ENCODE measurements at places on chromosomes 3 and 15. TPM values are rescaled to one million over a fixed set of nuclear protein-coding genes. Genes with fewer than 3 reads are reported as not detected.

DNA sequence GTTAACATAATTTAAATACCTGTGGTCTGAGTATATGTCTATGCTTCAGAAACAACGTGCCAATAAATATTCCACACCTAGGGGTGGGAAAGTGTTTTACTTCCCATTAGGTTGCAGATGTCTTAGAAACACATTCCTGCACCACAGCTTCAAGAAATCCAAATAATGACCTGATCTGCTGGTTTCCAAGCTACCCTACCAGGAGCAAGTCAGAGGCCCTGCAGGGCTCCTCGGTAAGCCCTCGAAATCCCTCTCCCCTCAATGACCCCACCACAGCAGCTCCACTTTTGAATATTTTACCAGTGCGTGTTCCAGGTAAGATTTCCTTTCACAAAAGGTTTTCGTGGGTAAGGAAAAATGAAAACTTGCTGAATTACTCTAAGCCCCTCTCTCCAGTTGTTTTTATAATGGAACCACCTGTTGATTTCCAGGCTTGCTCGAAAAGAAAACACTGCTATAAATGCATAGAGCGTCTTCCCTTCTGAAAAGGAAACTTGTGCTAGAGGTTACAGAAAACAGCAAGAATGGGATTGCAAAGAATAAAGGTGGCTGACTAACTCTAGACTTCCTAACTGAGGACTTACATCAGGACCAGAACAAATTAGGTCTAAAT lies 12.6 kb downstream of the IL12A start:
- no peaks in the 10 kb centered on the region for H3K36me3 ChIP-seq
- H3K27ac ChIP-seq: no peak overlapping the region
- no peaks in the 10 kb centered on the region for H3K4me1 ChIP-seq

- H3K4me3 ChIP-seq: no peak overlapping the region
- H3K27ac ChIP-seq: no peak overlapping the region
- peaks cover 33% of the 10 kb centered on the region for H3K36me3 ChIP-seq
These were observed 10.3 kb downstream of the CHP1 start for GRCh38 chr15:41241221-41241964.

DNA sequence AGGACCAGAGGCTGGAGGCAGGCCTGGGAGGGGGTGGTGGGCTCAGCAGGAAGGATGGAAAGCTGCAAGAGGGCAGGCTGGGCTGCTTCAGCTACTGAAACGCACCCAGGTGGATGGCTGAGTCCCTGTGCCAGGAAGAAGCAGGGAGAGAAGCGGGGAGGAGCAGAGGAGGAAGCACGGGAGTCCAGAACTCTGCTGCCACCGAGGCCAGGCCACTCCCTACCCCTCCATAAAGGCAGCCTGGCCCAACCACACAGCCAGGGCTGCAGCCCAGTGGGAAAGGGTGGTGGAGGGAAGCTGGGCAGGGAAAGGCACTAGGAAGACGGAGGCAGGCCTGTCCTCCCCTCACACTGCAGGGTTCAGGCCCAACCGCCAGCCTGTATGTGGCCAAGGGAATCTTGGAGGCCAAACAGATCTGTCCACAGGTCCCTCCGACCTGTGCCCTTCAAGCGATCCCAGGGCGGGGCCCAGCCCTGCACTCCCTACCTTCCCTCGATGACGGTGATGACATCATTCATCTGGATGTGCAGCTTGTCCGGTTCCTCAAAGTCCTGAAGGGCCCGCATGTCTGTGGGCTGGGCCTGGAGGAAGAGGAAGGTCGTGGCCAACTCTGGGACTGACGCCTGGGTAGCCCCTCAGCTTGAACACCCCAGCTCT lies 30.5 kb downstream of the TNK2 start:
- H3K36me3 ChIP-seq: peaks cover 36% of the 10 kb centered on the region
- H3K27ac ChIP-seq: no peak overlapping the region
- DNase-seq: no peak
- H3K4me3 ChIP-seq: no peak overlapping the region

DNA sequence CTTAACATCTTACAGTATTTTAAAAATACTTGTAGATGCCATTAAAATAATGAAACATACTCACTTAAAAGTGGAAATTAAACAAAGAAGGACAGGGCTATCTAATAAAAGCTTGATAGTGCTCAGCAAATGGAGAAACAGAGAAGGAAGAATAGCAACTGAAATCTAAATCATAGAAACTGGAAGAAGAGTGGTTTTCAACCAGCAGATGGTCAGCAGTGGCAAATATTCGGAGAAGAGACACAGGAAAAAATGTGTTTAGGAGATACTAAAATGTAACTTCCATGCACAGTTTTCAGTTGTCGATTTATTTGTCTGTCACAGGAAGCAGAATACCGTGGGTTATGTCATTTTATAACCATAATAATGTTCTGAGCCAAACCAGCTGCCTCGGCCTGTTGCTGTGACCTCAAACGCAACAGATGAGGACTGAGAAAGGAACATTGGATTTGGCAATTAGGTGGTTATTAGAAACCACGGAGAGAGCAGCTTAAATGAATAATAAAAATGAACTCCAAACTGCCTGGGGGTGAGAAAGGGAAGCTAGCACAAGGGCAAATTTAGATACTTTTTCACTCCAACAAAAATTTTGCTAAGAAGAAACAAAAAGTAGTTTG lies 246.6 kb upstream of the KCNMB2 start:
- H3K4me3 ChIP-seq: no peak overlapping the region
- H3K27ac ChIP-seq: no peak overlapping the region
- DNase-seq: no peak

ESYT3 gene
- total RNA-seq: 66.4 TPM

DNA sequence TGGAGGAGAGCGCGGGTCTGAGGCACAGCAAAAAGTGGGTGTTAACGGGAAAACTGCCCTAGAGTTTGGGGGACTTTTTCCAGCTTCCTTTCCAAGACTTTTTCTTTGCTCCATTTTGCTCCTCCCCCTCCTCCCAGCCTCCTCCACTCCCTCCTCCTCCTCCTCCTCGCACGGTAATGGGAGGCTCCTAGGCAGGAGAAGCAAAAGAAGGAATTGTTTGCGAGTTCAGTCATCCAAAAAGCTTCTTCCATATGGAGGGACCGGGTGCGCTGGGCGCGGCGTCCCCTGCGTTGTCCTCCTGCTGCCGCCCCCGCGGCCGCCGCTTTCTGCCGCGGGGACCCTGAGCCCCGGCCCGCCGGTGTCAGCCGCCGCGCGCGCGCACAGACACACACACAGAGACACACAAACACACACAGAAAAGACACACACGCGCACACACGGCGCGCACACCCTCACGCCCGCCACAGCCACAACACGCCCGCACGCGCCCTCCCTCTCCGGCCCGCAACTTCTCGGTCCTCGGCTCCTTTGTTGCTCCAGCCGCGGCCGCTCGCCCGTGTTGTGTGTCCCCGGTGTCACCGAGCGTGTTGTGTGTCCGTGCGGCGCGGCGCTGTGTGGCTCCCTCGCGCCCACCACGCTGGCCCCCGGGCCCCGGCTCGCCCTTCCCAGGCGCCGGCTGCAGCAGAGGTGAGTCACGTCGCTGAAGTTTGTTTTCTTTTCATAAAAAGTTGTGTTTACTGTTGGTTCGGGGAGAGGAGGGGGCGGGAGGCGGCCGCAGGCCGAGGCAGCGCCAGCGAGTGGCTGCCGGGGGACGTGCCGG lies at the start of gene BOC:
Gene BOC, plus strand, starts transcription at position 228 of the 820 bp plus-strand sequence. CDS start 38,246 bp downstream, outside the sequence.
- H3K4me1 ChIP-seq: peaks cover 5% of the 10 kb centered on the region
- peak within 1 kb of the TSS; percentile 61 for H3K4me3 ChIP-seq
- DNase-seq: peak; percentile 68
- H3K36me3 ChIP-seq: no peaks in the 10 kb centered on the region

GRCh38 chr15:33874156-33874555 lies 94.1 kb upstream of the CHRM5 start:
- no peaks in the 10 kb centered on the region for H3K27me3 ChIP-seq
- no peaks in the 10 kb centered on the region for H3K36me3 ChIP-seq
- H3K27ac ChIP-seq: no peak overlapping the region
- H3K4me1 ChIP-seq: peaks cover 4% of the 10 kb centered on the region

EFCC1 gene
- 17.2 TPM for total RNA-seq

APOD gene
- 59.4 TPM for total RNA-seq

IL17RE gene
- 22.6 TPM for total RNA-seq

SI gene
- total RNA-seq: not detected

- H3K27me3 ChIP-seq: no peaks in the 10 kb centered on the region
- no peak overlapping the region for H3K27ac ChIP-seq
- no peak for DNase-seq
- no peak overlapping the region for H3K4me3 ChIP-seq
- H3K4me1 ChIP-seq: no peaks in the 10 kb centered on the region
These were observed 77.1 kb upstream of the UBE2E1 start for GRCh38 chr3:23728601-23729117.

DNA sequence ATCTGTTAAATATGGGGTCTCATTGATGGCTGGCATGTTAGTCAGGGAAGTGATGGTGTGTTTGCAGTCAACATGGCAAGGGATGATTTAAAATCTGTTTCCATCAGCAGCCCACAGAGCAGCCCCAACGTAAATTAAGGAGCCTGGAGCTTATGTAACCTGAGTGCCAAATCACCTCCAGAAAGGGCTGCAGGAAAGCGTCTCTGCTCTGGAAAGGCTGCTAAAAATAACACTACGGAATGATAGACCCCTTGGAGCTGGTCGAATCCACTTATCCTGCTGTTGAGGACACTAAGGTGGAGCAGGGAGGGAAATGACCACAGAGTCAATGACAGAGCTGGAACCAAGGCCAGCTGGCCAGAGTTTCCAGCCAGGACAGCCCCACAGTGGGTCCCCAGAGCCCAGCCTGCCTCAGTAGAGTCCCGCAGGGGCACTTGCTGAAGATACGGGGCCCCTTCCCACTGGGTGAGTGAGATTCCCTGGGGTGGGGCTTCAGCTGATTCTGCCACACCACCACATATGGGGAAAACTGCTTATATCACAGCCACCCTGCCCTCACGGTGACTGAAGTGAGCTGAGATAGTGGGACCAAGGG lies 63.5 kb downstream of the EPHB1 start:
- no peaks in the 10 kb centered on the region for H3K4me1 ChIP-seq
- no peak overlapping the region for H3K27ac ChIP-seq
- H3K36me3 ChIP-seq: no peaks in the 10 kb centered on the region
- DNase-seq: no peak
- no peaks in the 10 kb centered on the region for H3K27me3 ChIP-seq
- no peak overlapping the region for H3K4me3 ChIP-seq

DNA sequence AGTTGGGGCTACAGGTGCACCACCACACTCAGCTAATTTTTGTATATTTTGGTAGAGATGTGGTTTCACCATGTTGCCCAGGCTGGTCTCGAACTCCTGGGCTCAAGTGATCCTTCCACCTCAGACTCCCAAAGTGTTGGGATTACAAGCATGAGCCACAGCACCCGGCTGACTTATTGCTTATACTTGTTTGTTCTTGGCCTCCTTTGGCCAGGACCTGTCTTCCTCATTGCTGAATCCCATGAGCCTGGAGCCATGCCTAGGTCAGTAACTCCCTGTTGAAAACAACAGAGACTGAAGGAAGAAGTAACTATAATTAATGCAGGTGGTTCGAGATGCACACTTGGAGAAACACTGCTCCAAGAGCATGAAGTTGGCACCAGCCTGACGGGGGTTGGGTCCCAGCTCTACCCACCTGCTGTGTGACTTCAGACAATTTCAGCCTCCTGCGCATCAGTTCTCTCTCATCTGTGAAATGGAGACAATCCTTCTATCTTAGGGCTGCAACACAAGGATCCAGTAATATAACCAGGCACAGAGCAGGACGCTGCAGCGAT lies 38.9 kb downstream of the CPN2 start:
- H3K27ac ChIP-seq: no peak overlapping the region
- peaks cover 26% of the 10 kb centered on the region for H3K4me1 ChIP-seq
- H3K27me3 ChIP-seq: no peaks in the 10 kb centered on the region
- no peaks in the 10 kb centered on the region for H3K36me3 ChIP-seq
- H3K4me3 ChIP-seq: no peak overlapping the region

DNA sequence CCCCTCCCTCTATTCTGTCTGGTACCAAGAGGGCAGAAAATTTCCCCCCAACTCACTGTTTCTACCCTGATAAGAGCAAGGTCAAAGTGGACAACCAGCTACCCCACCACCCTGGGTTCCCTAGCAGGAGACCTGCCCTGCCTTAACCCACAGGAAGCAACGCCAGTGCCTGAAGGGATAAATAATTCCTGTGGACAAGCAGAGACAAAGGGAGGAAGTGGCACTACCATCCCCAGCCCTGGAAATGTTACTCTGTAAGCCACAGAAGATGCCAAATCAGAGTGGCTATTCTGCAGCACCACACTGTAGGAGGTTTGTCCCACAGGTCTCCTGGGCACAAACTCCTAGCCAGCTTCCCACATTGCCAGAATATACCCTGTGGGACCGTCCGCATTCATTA lies 80.1 kb downstream of the DNAH12 start:
- no peaks in the 10 kb centered on the region for H3K27me3 ChIP-seq
- H3K27ac ChIP-seq: no peak overlapping the region
- H3K36me3 ChIP-seq: no peaks in the 10 kb centered on the region
- no peak overlapping the region for H3K4me3 ChIP-seq
- DNase-seq: no peak
- no peaks in the 10 kb centered on the region for H3K4me1 ChIP-seq

ECE2 gene
- not detected for total RNA-seq

ATG7 gene
- 49.9 TPM for total RNA-seq

DNA sequence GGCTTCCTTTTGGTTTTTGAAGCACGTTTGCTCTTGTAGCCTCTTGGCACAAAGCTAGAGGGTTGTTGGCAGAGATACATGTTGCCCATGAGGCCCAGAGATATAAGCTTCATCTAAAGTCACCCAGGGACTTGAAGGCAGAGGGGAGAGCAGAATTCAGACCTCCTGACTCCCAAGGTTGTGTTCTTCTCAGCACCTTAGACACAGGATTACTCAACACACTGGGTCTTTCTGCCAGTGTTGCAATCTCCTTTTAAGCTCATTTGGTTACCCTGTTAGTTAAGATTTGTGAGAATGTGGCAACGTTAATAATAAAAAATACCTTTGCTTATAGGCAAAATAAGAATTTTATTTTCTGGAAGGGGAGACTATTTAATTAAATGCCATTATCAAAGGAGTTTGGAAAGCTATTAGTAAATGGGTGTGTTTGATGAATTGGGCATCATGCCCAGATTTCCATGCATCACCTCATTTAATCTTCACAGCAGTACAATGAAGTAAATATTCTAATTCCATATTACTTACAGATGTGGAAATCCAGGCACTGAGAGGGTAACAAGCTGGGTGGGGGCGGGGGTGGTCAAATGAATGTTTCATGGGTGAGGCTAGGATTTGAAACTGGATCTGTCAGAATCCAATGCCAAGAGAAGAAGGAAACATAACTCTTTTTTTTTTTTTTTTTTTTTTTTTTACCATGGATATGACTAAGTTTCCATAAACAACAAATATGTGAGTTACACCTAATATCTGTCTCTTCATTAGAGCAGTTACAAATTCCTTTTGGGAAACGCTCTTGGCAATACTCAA lies 183.3 kb downstream of the NR1D2 start:
- peaks cover 9% of the 10 kb centered on the region for H3K4me1 ChIP-seq
- H3K27me3 ChIP-seq: no peaks in the 10 kb centered on the region
- H3K36me3 ChIP-seq: no peaks in the 10 kb centered on the region
- peak overlapping the region; percentile 61 for H3K27ac ChIP-seq

- H3K4me1 ChIP-seq: no peaks in the 10 kb centered on the region
- DNase-seq: no peak
- H3K27ac ChIP-seq: no peak overlapping the region
- H3K36me3 ChIP-seq: no peaks in the 10 kb centered on the region
These were observed 45.5 kb downstream of the SUSD5 start for GRCh38 chr3:33173103-33173502.

- no peak overlapping the region for H3K27ac ChIP-seq
- no peaks in the 10 kb centered on the region for H3K4me1 ChIP-seq
- H3K4me3 ChIP-seq: no peak overlapping the region
- peaks cover 22% of the 10 kb centered on the region for H3K27me3 ChIP-seq
- peak; percentile 71 for DNase-seq
These were observed 2.0 kb downstream of the AHSG start for GRCh38 chr3:186614597-186615483.

TPRG1 gene
- 22.3 TPM for total RNA-seq

GRCh38 chr15:23083115-23083514 lies 43.7 kb upstream of the TUBGCP5 start:
- H3K27ac ChIP-seq: no peak overlapping the region
- no peaks in the 10 kb centered on the region for H3K4me1 ChIP-seq
- H3K27me3 ChIP-seq: no peaks in the 10 kb centered on the region
- H3K36me3 ChIP-seq: no peaks in the 10 kb centered on the region

ARPP21 gene
- not detected for total RNA-seq
